Myocyte (in vitro differentiated cells): ENCODE measurements at places on chromosomes 16 and 17. TPM values are rescaled to one million over a fixed set of nuclear protein-coding genes. Genes with fewer than 3 reads are reported as not detected.

The TPSD1 gene
- total RNA-seq: not detected in 2 replicates

- no peak for DNase-seq
Observed at GRCh38 chr16:8741636-8742035, 55.8 kb downstream of the TMEM186 start.

DNA sequence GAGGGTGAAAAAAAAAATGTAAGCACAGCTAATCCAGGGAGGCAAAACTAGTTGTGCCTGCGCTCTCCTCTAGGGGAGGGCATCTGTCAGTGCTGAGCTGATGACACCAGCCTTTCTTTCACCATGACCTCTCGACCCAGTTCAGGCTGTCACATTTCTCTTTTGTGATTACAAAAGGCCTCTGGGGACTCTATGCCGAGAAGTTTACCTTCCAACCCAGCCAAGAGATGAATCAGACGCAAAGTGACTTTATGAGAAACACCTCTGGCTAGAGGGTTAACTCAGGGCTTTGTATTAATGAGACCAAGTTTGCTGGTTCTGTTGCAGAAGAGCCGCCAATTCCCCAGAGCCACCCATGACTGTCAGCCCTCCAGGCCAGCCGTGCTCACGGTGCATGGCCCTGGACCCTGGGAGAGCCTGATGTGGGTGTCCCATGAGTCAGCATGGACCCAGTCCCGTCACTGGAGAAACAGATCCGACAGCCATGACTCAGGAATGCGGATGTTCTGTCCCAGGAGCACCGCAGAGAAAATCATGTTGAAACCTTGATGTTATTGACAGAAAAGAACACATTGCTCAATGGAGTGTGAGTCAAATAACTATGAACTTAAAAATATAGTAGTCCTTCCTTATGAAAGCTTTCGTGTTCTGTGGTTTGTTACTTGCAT lies 437.2 kb downstream of the HS3ST3B1 start:
- peak; percentile 71 for DNase-seq

DNA sequence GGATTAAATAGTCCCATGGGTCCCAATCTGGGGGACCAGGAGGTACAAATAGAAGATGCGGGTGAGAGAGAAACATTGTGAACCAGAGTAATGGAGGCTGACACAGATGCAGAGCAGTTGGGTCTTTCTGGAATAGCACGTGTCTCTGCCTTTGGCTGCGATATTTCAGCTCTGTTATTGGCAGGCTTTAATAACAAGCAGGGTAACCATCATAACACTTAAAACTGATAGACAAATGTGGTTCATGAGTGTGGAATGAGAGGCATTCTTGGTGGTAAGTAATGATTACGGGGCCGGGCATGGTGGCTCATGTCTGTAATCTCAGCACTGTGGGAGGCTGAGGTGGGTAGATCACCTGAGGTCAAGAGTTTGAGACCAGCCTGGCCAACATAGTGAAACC lies 110.3 kb downstream of the SNX29 start:
- DNase-seq: no peak

DNA sequence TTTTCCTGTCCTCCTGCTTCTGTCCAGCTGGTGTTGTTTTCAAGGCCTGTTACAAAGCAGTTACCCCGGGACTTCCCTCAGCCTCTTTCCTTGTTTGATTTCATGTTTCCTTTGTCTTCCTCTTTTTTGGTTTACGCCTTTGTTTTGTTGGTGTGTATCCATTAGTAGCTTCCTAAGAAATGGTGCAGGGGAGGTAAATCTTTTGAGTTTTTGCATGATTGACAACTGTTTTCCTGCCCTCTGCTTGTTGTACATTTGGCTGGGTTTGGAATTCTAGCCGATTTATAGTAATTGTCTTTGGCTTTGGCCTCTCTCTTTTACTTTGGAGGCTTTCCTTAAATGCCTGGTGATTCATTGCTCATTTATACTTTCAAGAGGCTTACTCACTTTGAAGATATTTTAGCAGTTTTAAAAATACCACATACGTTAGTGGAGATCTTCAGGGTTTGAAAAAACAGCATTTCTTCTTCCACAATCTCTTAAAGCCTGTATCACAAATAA lies 32.8 kb downstream of the DNAH2 start:
- peak; percentile 47 for DNase-seq
